DMS153 (cell line): ENCODE measurements at places on chromosomes 1 and 21.
A peak's percentile ranks its signal among the peaks of the same experiment; 100 is the strongest.

- no peak for DNase-seq
These were observed 15.8 kb upstream of the TNFRSF8 start for GRCh38 chr1:12047120-12047876.

DNA sequence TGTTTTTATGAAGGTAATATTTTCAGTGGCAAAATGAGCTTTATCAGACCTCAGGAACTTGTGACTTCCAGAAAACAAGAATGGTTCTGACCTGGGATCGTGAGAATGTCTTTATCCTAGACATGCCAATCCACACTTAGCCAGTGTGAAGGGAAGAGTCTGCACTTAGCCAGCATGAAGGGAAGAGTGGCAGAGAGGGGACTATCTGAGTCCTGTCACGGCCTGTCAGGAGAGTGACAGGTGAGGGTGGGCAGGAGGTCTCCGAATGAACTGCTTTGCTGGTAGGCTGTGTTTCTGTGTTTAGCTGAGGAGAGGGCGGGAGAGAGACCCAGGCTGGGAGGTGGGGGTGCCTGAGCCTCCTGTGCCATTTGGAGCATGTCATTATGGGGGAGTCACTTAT, 173.1 kb downstream of the KIF26B start:
- no peak for DNase-seq

DNA sequence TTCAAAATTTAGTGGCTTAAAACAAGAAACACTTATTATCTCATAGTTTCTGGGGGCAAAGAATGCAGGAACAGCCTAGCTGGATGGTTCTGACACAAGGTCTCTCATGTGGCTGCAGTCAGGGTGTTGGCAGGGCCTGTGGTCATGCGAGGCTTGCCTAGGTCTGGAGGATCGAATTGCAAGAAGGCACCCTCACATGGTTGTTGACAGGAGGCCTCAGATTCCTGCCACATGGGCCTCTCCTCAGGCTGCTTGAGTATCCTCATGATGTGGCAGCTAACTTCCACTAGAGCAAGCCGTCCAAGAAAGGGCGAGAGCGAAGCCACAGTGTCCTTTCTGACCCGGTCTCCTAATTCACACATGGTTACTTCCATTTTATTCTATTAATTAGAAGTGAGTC, 6.2 kb upstream of the NRIP1 start:
- no peak for DNase-seq

GRCh38 chr1:24901791-24902470, 28.1 kb downstream of the RUNX3 start:
- DNase-seq: no peak

DNA sequence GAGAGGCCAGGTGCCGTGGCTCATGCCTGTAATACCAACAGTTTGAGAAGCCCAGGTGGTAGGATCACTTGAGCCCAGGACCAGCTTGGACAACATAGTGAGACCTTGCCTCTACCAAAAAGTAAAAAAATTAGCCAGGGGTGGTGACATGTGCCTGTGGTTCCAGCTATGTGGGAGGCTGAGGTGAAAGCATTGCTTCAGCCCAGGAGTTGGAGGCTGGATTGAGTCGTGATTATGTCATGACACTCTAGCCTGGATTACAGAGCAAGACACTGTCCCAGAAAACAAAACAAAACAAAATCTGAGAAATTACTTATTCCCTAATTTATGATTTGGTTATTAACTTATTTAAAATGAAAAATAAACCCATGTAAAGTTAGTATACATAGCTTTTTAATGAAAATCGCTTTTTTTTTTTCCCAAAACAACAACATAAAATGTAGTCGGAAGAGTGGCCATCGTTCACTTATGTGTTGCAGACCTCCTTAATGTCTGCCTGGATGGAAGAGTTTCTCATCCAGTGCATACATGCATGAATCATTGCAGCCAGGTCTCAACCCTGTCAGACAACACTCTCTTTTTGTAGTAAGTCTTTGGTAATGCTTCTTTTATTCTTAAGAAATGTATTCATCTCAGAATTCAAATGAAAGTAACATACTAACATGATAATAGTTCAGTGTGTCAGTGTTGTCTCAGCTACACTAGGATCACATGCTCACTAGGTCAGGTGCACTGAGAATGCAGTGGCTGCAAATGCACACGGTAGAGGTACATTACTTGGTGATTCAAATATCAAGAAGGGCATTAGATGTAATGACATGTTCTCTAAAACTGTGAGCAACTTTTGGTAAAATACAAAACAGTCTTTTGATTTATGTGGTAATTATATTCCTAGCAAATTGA, 28.0 kb downstream of the ITSN1 start:
- DNase-seq: no peak

- no peak for DNase-seq
These were observed 201.6 kb upstream of the PTBP2 start for GRCh38 chr1:96519851-96520578.

DNA sequence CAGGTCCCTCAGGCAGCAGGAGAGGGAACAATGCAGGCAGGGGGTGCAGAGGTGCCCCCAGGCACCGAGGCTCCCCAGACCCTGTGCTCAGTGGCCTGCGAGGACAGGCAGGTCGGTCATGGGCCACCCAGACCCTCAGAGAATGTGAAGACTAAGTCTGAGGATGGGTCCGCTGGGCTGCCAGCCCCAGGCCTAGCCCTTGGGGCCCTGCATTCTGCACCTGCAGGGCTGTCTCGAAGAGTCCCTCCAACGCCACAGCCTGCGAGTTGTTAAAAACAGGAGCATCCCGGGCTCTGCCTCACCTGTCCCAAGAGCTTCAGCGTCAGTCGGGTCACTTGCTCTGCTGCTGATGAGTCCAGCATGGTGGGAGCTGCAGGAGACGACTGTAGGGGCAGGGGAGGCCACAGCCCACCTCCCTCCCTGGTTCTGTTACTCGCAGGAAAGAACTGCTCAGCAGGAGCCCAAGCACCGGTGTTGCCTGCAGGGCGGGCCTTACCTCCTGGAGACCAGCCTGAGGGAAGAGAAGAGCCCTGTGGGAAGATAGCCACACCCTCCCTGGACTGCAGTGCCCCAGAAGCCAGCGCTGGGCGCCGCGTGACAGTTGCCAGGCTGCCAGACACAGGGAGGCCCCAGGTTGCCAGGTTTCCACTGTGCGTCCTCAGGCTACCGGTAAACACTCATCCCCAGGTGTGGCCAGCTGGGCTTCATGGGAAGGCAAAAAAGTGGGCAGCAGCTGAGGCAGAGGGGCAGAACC, 5.8 kb downstream of the C21orf58 start:
- DNase-seq: peak; percentile 84

DNA sequence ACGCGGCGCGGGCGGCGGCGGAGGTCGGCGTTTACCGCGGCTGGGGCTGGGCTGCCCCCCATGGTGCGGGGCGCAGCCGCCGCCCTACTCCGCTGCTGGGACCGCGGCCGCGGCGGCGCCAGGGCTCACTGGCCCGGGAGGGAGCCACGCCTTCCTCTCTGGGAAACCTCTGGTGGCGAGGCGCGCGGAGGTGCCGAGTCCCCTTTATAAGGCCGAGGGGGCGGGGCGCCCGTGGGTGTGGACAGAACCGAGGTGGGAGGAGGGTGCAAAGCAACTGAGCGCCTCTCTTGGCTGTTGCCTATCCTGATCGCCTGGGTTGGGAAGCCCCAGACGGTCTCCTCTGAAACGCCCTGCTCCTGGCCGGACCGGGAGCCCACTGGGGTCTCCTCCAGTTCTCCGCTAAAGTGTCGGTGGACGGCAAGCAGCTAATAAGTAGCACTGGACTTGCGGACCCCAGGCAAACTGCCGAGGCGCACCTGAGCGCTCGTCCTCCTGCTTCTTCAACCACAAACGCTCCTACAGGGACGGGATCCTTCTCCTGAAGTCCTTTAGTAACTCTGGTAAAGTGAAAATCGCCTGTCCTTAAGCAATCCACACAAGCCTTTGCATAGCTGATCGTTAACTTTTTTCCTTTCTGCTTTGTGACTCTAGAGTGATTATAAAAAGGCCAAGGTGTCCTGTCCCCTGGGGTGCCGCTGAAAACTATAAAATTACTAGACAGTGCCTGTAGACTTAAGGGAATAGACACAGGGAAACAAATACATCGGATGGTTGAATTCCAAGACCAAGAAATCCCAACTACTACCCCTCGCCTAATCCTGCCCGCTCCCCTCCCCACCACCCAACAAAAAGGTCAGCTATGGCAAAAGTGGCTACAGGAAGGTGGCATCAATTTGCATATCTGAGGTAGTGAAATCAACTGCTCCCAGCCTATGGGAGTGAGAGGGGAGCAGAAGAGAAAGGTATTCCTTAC, at the start of gene PTGER3:
TSS of gene PTGER3 (minus strand) at position 182 of the 973 bp plus-strand sequence. CDS start 239 bp downstream, outside the sequence.
- DNase-seq: peak; percentile 28

DNA sequence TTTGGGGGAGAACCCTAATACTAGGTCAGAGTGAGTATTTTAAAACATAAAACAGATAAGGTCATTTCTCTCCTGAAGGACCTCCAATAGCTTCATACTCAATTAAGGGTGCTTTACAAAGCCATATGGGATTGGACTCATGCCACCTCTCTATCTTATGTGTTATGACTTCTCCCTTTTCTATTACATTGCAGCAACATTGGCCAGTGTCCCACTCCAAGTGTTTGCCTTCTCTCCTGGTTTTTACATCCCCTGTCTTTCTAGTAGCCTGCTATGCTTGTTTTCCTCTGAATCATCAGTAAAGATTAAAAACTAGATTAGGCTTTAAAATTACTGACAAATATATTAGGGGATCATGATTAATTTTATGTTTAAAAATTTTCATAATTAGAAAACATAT, 66.6 kb downstream of the SCMH1 start:
- peak; percentile 39 for DNase-seq

- no peak for DNase-seq
These were observed 105.3 kb downstream of the DISP1 start for GRCh38 chr1:222920169-222920568.

DNA sequence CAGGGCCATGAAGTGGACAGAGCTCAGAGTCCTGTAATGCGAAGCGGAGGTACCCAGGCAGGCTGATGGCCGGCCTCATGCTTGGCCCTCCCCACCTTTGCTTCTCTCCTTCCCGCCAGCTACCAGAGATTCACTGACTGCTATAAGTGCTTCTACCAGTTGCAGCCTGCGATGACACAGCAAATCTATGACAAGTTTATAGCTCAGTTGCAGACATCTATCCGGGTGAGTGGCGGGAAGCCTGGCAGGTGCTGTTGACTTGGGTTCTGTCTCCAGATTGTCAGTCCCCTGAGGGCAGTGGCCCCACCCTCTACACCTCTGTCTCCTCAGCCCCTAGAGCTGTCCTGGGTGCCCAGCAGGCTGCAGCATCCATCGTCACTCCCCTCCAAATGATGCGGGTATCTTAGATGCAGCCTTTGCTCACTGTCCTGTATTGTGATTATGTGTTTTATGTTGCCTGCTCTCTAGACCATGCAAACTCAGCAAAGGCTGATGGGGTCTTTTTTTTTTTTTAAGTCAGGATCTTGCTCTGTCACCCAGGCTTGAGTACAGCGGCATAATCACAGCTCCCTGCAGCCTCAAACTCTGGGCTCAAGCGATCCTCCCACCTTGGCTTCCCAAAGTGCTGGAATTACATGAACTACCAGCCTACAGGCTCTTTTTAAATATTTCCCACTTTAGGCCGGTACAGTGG, 9.6 kb upstream of the BGLAP start:
- no peak for DNase-seq

DNA sequence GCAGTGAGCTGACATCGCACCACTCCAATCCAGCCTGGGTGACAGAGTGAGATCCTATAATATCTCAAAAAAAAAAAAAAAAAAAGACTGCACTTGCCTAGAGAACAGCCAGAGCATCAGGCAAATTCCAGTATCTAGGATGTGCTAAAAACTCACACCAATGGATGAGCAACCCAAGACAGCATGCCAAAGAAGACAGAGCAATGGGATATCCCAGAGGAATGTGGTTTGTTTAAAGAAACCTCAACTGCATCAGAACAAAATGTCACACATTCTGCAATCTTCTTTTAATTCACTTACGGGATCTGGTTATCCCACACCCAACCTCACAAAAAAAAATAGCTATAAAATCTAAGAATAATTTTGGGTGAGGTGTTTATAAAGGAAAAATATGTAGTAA, 7.3 kb downstream of the KCNH1 start:
- no peak for DNase-seq

DNA sequence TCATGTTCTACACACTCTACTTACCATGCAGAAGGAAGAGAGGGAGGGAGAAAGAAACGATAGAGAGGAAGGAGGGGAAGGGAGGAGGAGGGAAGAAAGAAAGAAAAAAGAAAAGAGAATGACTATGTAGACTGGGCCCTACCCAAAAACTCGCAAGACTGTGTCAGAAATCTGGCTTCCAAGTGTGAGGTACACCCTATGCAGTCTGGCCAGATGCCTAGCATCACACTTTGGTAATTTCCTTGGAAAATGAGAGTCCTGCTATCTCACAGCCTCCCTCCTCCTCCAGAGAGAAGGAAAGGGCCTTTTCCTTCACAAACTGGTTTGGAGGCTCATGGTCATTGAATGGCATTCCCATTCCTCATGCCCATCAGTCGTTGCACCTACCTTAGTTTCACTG, 86.4 kb upstream of the LRRC8D start:
- no peak for DNase-seq

DNA sequence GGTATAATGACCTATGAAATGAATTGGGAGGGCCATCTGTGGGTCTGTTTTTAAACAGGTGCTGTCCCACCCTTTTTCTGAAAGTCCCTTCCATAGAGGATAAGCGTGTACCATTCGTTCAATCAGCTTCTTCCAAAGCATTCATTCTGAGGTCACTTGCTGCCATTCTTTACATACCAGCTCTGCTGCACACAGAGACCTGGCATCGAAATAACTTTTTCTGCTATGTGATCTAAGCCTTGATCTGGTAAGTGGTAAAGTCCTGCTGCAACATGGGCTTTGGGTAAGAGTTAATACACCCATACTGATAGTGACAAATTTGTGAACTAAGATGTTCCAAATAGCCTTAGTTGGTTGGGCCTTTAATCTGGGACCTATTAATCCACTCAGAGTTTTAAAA, 38.9 kb downstream of the DR1 start:
- no peak for DNase-seq

DNA sequence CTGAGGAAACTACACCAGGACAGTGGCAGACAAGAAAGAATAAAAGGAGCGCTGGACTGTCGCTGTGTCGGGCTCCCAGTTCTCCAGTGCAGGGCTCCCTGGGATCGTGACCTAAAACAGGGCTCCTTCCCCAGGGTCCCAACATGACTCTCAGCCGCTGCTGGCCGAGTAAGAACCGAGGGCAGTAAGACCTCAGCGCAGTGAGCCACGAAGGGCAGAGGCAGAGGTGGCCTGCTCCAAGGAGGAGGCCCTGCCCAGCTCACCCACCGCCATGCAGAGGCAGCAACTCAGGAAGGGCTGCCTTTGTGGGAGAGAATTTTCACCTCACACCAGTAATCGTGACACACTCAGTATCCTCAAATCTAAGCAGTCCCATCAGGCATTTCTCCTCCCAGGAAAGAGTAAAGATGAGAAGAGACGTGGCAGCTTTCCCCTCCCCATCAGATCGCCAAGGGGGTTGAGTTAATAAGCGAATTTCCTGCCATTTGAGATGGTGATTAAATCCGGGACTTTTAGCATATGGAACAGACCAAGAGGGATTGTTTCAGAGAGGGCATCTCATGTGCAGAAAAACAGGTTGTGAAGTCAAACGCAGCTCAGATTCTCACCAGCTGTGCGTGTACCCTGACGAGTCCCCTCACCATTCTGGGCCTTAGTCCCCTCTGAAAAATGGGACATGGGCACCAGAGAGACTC, 19.8 kb upstream of the ARTN start:
- no peak for DNase-seq

GRCh38 chr1:21801100-21801499, 11.0 kb upstream of the LDLRAD2 start:
- DNase-seq: no peak

GRCh38 chr1:14228677-14229076, 369.8 kb upstream of the KAZN start:
- no peak for DNase-seq
